ENCODE measurements at places on chromosomes 2 and 18.

DNA sequence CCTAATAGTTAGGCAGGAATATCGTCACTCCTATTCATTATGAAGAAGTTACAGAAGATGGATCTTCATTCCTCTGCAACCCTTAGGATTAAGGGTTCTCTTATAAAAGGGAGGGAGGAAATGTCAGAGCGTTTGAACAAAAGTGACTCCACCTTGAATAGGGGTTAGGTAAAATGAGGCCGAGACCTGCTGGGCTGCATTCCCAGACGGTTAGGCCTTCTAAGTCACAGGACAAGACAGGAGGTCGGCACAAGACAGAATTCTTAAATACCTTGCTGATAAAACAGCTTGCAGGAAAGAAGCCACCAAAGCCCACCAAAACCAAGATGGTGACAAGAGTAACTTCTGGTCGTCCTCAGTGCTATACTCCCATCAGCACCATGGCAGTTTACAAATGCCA is 147.6 kb downstream of the CDCA7 start:
- no peak for DNase-seq

GRCh38 chr2:83901317-83901716 is 557.8 kb downstream of the SUCLG1 start:
- no peak for DNase-seq

DNA sequence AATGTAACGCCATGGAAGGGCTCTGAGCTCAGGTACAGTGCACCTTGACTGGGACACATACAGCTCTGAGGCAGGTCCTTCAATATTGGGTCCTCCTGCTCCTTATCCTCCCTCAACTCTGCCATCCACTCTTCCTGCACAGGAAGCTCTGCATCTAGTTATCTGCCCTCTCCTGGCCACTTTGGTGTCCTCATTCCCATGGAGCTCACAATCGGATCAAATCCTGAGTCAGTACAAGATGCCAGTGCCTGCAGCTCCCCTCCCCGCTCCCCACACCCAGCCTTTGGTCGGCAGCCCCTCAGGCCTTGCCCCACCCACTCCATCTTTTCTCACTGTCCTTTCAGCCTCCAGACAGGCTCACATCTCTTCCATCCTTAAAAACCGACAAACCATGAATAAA is 58.0 kb downstream of the LRRFIP1 start:
- no peak for DNase-seq

DNA sequence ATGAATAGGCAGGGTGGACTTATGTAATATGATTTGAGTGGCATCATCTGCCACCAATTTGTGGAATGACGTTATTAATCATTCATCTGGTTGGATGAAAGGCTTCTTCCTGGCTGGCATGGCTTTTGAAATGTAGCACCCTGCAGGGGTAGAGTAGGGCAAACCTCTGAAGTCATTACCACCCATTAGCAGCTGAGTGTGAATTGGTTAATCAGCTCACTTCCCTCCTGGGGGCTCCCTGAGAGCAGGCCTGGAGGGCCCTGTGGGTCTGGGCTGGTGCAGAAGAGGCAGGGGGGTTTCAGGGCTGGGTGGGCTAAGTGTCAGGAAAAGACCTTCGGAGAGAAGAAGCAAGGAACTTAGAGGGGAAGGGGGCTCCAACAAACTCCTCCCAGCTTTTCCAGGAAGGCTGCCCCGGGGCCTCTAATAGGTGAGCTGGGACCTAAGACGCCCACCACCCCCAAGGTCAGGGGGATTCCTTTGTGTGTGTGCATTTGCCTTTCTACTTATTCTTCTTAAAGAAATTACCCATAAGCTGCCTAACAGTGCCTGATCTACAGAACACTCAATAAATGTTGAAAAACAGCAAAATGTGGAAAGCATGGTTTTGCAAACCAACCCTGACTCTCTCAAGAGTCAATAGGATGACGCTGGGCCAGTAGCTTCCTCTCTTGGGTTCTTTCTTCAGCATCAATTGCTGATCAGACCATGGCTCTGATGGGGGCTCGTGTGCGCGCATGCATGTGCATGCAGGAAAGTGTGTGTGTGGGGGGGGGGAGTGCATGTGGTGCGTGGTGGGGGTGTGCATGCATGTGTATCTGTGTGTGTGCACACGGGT is 49.7 kb upstream of the ZNF516 start:
- DNase-seq = no peak

GRCh38 chr18:50620319-50620718 is 60.4 kb downstream of the MAPK4 start:
- DNase-seq = no peak

GRCh38 chr2:104140361-104140760 is 713.6 kb upstream of the POU3F3 start:
- DNase-seq = no peak

DNA sequence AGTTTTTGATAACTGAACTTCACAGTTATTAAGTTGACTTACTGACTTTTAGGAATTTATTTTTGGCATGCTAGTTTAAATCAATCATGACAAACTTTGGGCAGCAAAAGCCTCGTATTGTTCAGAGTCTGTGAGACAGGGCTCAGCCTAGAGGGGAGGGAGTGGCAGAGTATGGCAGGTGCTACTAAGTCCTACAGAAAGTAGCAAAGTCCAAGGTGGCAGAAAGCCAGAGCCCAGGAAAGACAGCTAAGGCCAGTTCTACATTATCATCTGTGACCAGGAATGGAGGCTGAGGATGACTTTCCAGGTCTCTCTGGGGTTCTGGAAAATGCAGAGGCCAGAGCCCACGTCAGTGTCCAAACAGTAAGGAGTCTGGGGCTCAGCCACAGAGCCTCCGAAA is 34.2 kb downstream of the CHST10 start:
- DNase-seq = no peak

GRCh38 chr2:14401873-14402272 is 230.6 kb upstream of the LRATD1 start:
- DNase-seq = no peak

DNA sequence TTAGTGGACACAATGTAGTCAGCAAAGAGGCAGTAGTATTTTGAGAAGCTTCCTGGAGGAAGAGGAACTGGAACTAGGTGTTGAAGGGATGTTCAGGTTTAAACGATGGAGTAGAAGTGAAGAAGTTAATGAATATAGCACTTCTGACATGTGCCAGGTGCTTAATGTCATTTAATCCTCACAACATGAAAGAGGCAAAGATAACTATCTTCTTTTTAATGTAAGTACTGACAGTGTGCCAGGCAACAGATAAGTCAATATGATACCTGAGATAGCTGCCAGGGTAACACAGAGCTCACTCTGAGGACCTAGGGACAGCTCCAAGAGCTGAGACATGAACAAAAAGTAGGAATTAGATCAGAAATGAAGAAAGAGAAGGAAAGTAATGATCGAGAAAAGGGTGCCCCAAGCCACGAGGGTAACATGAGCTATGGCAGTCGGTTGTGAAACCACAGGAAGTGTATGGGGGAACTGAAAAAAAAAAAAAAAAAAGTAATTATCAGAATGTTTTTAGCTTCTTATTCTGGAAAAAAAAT is 140.7 kb downstream of the RNF144A start:
- DNase-seq = peak; percentile 35

GRCh38 chr2:5387406-5387805 is 304.8 kb upstream of the SOX11 start:
- no peak for DNase-seq

All from CD4-positive, alpha-beta T cell treated with Interleukin-17A for 4 hours (primary cell).